Chondrocyte (in vitro differentiated cells): ENCODE measurements at places on chromosomes 2 and 18. TPM values are rescaled to one million over a fixed set of nuclear protein-coding genes. Genes with fewer than 3 reads are reported as not detected.

GRCh38 chr2:175964195-175964594 lies 37.9 kb downstream of the LNPK start:
- no peak overlapping the region for H3K4me3 ChIP-seq
- peaks cover 27% of the 10 kb centered on the region for H3K36me3 ChIP-seq
- no peak overlapping the region for H3K27ac ChIP-seq
- H3K4me1 ChIP-seq, result no peaks in the 10 kb centered on the region
- H3K27me3 ChIP-seq, result no peaks in the 10 kb centered on the region

DNA sequence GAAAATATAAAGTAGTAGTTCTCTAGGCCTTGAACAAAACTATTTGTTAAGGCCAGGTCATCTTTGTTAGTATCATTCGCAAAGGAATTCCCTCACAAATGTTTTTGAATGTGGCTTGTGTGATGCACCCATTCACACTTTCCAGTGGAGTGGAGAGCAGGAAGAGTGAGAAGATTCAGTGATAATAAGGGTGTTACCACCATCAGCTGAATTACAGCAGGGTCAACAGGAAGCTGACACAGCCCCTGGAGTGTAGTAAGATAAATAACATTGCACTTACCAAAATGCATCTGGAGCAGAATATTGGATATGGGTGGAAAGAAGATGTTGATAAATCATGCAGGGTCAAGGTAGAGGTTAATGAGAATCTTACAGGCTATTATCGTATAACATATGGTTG lies 231.0 kb downstream of the DSC3 start:
- no peak for DNase-seq
- no peaks in the 10 kb centered on the region for H3K36me3 ChIP-seq
- H3K4me1 ChIP-seq, result no peaks in the 10 kb centered on the region
- H3K27me3 ChIP-seq, result no peaks in the 10 kb centered on the region
- no peak overlapping the region for H3K27ac ChIP-seq

DNA sequence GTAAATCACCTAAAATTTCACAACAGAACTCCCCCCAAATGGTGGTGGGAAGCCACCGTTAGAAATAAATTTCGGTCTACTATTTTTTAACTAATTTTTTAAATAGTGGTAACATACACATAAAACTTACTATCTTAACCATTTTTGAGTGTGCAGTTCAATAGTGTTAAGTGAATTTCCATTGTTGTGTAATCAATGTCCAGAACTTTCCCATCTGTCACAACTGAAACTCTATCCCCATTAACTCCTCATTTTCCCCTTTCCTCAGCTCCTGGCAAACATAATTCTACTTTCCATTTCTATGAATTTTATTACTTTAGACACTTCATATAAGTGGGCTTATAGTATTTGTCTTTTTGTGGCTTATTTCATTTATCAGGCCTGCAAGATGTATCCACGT lies 34.1 kb upstream of the HNMT start:
- DNase-seq, result no peak
- peaks cover 14% of the 10 kb centered on the region for H3K4me1 ChIP-seq
- H3K36me3 ChIP-seq, result no peaks in the 10 kb centered on the region
- no peak overlapping the region for H3K4me3 ChIP-seq
- no peaks in the 10 kb centered on the region for H3K27me3 ChIP-seq

- H3K27me3 ChIP-seq, result peaks cover 24% of the 10 kb centered on the region
- no peak overlapping the region for H3K27ac ChIP-seq
- no peaks in the 10 kb centered on the region for H3K4me1 ChIP-seq
- H3K36me3 ChIP-seq, result no peaks in the 10 kb centered on the region
- no peak for DNase-seq
- no peak overlapping the region for H3K4me3 ChIP-seq
These were observed 44.5 kb upstream of the EGR4 start for GRCh38 chr2:73337828-73338227.

- no peak overlapping the region for H3K27ac ChIP-seq
- DNase-seq, result no peak
- H3K27me3 ChIP-seq, result no peaks in the 10 kb centered on the region
- peaks cover 40% of the 10 kb centered on the region for H3K36me3 ChIP-seq
- no peak overlapping the region for H3K4me3 ChIP-seq
- peaks cover 9% of the 10 kb centered on the region for H3K4me1 ChIP-seq
These were observed 71.6 kb downstream of the KCTD18 start for GRCh38 chr2:200438251-200438650.

Gene SULT1C4
- total RNA-seq, result 0.60 to 1.4 TPM (median 1.2 TPM) in 3 replicates

Gene HEATR5B
- total RNA-seq, result 15.1 to 19.6 TPM (median 17.0 TPM) in 3 replicates
